ENCODE measurements at places on chromosomes 16 and 17.

DNA sequence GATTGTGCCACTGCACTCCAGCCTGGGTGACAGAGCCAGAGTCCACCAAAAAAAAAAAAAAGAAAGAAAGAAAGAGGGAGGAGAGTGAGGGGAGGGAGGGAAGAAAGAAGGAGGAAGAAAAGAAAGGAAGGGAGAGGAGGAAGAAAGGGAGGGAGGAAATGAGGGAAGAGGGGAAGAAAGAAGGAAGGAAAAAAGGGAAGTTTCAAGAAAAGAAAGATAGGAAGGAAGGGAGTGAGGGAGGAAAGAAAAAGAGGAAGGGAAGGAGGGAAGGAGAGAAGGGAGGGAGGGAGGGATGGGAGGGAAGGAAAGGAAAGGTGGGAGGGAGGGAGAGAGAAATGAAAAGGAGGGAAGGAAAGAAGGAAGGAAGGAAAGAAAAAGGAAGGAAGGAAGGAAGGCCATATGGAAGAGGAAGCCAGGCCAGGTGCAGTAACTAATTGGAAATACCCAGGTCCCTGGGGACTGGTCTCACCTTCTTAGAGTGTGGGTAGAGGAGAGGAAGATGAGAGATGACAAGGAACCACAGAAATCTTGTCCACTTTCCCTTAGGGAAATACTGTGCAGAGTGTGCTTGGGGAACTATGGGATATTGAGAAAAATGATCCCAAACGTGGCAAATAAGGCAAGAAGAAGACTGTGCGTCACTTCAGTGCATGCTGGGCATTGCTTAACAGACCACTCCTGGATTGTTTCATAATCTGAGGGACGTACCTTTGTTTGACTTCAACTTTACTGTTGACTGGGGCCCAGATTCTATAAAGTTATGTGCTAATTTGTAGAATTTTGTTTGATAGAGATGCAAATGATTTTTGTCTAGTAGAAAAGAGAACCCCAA lies 15.1 kb upstream of the CSNK2A2 start:
- no peak overlapping the region for H3K4me3 ChIP-seq
- no peaks in the 10 kb centered on the region for H3K27me3 ChIP-seq
- DNase-seq, result no peak
- H3K36me3 ChIP-seq, result no peaks in the 10 kb centered on the region
- H3K4me1 ChIP-seq, result no peaks in the 10 kb centered on the region

DNA sequence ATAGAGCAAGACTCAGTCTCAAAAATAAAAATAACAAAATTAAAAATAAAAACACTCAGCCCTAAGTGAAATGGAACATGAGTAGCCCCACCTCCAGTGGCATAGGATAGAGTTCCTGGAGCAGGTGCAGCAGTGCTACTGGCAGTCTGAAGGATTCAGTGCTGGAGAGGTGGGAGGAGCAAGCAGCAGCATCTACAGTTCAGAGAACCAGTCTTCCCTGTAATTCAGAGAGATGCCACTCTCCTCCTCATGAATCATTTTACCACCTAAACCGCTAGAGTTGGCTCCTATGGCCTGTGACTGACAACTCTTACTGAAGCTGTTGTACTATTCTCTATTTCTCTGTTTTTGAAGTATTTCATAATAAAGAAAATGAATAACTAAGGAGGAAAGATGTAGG lies 56.0 kb upstream of the SMURF2 start:
- no peaks in the 10 kb centered on the region for H3K27me3 ChIP-seq
- no peak overlapping the region for H3K4me3 ChIP-seq
- no peak overlapping the region for H3K27ac ChIP-seq
- peaks cover 29% of the 10 kb centered on the region for H3K4me1 ChIP-seq
- no peak for DNase-seq

DNA sequence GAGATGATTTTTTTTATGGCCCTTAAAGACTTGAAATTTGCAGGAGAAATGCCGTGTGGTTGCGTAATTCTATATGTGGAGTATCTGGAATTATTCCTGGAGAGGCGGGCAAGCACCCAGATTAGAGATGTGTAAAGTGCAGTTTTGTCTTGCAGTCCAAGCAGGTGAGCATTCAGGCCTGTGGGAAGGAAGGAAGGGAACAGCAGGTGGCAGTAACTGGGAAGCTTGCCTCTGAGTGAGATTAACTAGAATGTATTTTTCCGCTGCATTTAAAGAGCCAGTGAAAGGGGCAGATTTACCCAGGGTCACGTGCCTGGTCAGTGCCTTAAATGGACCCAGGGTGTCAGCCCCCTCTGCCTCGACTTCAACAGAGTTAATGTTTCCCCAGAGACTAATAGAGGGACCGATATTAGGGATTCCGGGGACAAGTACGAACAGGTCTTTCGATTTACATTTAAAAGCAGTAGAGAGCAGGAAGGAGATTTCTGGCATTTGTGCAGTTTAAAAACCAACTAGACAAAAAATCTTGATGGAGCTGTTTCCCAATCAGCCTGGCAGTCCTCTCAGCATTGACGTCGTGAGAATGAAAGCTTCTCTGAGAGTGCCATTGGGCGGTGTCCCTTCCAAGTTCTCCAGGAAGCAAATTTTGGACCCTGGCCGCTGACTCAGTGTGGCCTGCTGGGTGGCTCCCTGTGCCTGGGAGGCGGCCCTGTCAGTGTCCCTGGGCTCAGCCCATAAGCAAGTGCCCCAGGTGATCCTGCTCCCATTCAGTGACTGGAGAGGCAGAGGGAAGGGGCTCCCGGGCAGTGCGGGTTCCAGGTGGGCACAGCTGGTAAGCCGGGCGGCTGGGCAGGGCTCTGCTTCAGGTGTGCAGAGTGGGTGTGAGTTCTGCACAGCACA lies 38.2 kb downstream of the KSR1 start:
- no peaks in the 10 kb centered on the region for H3K27me3 ChIP-seq
- H3K4me1 ChIP-seq, result peaks cover 23% of the 10 kb centered on the region
- no peaks in the 10 kb centered on the region for H3K36me3 ChIP-seq
- DNase-seq, result no peak
- H3K4me3 ChIP-seq, result no peak overlapping the region

DNA sequence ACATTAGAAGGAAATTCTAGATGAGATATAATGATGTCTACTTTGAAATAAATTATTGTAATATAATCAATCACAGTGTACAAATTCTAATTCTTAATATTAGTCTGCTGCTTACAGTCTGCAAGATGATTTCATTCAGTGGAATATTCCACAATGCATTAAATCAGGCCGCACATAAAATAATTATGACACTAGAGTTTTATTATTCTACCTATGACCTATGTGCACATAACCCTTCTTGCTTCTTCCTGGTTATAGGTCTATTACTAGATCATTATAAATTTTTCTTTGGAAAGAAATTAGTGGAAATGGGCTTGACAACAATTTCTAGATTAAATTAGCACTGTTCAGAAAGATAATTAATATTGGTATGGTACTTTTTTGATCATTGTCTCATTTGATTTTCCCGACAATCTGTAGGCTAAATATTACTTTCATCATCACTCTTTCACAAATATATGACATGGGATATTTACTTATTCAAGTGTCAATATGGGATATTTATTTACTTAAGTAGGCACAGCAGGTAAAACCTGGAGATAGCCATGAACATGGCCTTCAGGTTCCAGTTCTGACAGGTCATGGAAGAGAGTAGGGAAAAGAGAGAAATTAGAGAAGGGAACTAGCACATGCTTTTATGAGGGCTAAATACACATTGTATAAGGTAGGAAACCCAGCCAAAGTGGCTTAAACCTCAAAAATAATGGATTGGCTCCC lies 476.4 kb downstream of the TOX3 start:
- no peak for DNase-seq
- no peak overlapping the region for H3K27ac ChIP-seq
- H3K4me1 ChIP-seq, result no peaks in the 10 kb centered on the region

- H3K36me3 ChIP-seq, result no peaks in the 10 kb centered on the region
- no peaks in the 10 kb centered on the region for H3K27me3 ChIP-seq
- no peak for DNase-seq
- H3K4me1 ChIP-seq, result peaks cover 7% of the 10 kb centered on the region
- H3K4me3 ChIP-seq, result no peak overlapping the region
Observed at GRCh38 chr17:21066394-21066793, 23.6 kb upstream of the USP22 start.

DNA sequence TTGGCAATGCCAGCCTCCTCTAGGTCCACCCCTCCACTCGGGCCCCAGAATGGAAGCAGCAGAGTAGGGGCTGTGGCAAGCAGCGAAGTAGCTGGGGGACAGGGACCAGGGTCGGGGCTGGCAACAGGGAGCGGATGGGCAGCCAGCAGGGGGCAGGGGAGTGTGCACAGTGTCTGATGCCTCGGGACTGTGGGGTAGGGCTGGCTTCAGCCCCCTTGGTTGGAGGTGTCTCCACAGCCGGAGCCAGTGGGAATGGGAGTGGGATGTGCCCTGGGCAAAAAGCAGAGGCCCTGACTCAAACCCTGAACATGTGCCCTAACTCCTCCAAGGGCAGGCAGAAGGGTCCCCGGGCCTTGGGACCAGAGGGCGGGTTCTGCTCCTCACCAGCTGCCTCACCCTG lies 18.5 kb upstream of the ARHGAP27 start:
- no peaks in the 10 kb centered on the region for H3K27me3 ChIP-seq
- peaks cover 31% of the 10 kb centered on the region for H3K4me1 ChIP-seq
- no peak overlapping the region for H3K27ac ChIP-seq
- H3K4me3 ChIP-seq, result no peak overlapping the region
- peak; percentile 74 for DNase-seq

- DNase-seq, result no peak
- H3K36me3 ChIP-seq, result no peaks in the 10 kb centered on the region
- peaks cover 12% of the 10 kb centered on the region for H3K4me1 ChIP-seq
- H3K4me3 ChIP-seq, result no peak overlapping the region
Observed at GRCh38 chr17:57544401-57544800, 200.7 kb downstream of the CCDC182 start.
